ENCODE measurements at places on chromosomes 16 and 17.

DNA sequence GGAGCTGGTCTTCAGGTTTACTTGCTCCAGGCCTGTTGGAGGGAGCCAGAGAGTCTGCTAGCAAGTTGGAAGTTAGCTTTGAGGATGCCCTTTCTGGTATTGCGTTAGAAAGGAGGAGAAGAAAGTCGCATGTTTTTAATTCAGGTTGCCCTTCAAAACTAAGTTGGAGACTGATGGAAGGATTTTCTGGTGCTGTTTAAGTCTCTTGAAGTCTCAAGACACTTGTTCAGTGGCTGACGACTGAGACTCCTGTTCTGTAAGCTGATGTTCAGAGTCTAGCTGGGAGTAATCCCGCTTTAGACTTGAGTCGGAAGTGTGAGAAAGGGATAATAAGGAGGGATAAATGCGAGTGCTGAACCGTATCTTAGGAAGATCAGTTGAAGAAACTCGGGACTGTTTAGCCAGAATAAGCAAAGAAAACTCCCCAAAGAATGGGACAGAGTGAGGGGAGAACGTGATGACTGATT is 740 bp downstream of the AATF start:
- DNase-seq = no peak

DNA sequence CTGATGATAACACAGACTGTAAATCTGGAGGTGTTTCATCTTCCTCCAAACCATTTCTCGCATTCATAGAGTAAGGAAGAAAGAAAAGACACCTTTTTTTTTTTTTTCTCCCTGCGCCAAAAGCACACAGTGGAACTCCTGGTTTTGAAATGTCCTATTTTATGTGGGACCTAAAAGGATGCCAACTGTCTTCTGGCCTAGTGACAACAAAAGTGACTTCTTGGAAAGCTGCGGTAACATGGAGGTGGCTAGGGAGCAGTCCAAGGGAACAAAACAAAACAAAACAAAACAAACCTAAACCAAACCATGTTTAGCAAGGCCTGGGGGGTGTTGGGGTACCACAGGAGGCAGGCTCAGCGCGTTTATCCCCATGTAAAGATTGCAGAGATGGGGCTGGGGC is 174.8 kb downstream of the XYLT1 start:
- DNase-seq = no peak

- DNase-seq = no peak
Measured at GRCh38 chr16:4097826-4098240, 18.4 kb downstream of the ADCY9 start.

GRCh38 chr17:41140360-41141131 is at the start of gene KRTAP4-6:
Gene KRTAP4-6, minus strand, starts transcription at chr17:41140544. Its CDS starts 57 bp downstream, at chr17:41140487.
- no peak for DNase-seq

- no peak for DNase-seq
Measured at GRCh38 chr16:82650804-82651203, 24.0 kb downstream of the CDH13 start.

DNA sequence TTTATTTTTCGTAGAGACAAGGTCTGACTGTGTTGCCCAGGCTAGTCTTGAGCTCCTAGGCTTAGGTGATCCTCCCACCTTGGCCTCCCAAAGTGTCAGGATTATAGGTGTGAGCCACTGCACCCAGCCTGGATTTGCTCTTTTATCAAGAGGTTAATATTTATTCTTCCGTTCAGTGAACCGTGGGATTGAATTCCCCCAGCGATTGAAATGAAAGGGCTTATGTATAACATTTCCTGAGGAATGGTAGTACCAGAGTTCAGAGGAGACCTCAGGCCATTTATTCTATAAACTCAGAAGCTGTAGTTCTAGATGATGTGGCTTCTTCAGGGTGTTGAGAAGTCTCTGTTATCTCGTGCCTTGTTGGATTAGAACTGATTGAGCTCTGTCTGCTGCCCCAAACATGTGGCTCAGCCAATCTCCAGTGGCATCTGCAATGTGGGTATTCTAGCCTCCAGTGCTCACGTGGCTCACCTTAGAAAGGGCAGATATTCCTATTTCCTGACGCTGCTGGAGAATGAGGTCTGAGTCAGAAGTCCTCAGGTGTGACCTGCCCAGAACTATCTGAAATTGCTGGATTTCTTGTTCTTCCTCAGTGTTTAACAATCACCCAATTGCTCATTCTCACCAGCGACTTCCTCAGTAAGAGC is 22.5 kb downstream of the HMOX2 start:
- DNase-seq = no peak

DNA sequence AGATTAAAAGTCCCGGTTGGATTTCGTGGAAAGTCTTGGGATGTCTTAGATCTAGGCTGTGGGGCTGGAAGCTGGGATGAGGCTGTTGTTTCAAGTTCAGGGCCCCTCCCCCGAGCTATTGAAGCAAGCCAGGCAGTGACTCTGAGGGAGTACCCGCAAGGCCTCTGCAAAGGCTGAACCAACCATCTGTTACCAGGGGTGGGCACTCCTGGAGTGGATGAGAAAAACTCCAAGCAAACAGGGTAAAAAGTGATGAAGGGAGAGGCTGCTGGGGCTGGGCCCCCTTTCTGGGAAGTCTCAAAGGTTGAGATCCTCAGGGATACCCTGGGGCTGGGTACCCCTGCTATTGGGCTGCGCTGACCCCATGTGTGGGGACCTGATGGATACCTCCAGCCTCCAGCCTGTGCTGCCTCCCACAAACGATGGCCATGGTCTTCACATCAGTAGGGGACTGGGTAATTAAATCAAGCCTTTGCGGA is 82.4 kb upstream of the KIFC3 start:
- no peak for DNase-seq

DNA sequence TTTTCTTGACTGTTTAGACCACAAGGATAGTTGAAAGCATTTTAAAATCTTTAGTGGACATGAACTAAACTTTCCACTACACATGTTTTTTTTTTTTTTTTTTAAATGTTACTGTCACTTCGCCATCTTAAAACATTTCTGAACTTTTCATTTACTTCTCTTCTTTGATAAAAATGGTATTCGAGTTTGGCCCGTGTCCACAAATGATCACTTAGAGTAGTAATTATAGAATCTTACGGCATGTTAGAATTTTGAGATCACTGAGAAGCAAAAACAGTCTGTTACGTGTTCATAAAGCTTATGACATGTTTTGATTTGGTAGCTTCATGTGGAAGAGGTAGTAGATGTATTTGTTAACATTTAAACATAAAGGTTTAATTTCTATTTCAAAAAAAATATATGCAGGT is 1.1 kb downstream of the NSRP1 start:
- no peak for DNase-seq

- no peak for DNase-seq
Measured at GRCh38 chr17:10613775-10614513, 43.2 kb downstream of the MYH3 start.

DNA sequence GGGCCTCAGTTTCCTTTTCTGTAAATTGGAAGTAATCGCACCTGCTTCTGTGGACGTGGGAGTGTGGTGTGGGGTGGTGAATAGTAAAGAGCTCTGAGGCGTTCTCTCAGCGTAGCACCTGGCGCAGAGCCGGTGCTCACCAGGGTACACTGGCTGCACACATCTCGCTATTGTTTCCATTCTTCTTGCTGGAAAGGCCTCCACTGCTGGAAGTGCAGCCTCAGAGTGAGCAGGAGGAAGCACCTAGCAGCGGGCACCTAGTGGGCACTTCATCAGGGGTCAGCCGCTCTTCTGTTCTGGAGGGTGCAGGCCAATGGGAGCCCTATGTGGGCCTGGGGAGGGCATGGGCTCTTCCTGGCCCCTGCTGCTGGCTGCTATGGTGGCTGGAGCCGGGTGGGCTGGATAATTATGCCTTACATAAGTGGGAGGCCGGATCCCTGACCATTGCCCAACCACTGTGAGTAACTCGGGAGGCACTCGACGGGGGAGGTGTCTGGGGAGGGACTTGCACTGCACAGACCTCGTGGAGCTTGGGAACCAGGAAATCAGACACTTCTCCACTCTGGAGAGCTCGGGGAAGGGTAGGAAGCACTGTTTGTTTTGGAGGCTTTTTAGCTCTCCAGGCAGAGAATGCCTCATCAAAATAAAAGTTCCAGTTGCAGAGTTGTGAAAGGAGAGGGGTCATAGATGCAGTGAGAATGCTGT is 1.7 kb downstream of the MAP2K3 start:
- DNase-seq = no peak

GRCh38 chr16:10635365-10636021 is 55.1 kb upstream of the EMP2 start:
- no peak for DNase-seq

DNA sequence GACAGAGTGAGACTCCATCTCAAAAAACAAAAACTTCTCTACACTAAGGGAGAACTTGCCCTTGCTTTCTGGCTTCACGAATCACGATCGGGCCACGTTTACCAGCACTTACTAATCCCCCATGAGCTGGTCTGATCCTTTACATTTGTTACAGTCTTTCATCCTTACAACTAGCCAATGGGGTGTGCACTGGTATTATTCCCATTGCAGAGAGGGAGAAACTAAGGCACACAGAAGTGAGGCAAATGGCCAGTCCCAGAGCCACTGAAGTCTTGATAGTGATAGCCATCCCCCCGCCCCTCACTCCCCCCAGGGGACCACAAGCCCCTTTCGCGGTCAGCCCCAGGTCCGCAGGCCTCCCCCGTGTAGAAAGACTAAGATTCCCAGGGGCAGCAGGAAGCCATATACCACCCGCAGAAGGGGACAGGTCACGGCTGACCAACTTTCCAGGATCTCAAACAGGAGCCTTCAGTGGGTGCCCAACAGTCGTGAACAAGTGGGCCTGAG is 868 bp downstream of the NATD1 start:
- no peak for DNase-seq

DNA sequence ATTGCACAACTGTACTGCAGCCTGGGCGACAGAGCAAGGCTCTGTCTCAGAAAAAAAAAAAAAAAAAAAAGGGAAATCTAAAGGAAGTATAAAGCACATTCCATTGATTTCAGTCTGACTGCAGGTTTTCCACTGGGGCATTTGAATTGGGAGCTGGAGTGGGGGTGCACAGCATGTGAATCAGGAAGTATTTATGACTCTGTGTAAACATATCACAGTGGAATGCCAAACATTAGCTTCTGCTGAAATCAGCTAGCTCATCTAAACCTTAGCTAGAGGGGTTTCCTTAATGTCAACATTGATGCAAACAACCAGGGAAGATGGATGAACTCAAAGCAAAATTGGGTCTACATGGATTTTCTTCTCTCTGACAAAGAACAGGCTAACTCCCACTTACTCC is 641.0 kb upstream of the EEF2KMT start:
- DNase-seq = no peak

DNA sequence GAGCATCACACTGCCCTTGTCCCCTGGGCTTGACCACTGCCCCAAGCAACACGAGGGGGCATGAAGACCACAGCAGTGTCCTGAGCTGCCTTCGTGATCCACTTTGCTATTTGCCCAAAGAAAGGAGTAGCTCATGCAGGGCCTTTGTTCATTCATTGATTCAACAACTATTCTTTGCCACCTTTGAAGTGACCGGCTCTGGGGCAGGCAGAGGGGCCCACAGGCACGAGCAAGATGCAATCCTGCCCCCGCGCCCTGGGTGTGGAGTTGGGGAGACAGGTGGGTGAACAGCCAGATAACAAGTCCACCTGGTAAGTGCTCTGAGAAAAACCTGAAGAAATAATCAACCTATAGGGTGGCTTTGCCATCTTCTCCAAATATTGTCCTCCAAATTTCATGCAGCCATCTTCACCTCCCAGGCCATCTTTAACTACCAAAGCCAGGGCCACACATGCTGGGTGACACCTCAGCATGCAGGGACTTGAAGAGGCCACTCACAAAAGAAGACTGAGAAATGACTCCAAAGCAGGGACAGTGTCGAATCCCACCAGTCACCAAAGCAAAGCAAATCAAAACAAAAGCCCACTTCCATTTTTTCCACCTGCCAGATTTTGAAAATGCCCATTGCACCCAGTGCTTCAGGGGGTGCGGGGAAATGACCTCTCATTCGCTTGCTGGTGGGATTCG is 18.2 kb upstream of the RBFOX3 start:
- DNase-seq = no peak

DNA sequence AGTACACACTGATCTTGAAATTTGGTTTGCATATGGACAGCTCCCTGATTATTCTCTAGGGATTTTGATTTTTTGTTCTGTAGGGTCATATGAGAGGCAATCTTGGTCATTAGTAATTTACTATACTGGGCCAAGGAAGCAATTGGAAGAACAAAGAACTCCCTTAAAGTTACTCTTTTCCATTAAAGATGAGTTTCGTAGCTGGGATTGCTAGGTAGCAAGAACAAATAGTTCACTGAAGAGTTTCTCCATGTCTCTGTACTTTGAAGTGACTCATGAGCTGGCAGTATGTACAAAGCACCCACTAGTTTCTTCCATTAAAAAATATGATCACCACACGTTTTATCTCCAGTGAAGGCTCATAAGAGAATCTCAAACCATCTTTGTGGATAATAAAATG is 6.2 kb upstream of the BCAS3 start:
- no peak for DNase-seq

DNA sequence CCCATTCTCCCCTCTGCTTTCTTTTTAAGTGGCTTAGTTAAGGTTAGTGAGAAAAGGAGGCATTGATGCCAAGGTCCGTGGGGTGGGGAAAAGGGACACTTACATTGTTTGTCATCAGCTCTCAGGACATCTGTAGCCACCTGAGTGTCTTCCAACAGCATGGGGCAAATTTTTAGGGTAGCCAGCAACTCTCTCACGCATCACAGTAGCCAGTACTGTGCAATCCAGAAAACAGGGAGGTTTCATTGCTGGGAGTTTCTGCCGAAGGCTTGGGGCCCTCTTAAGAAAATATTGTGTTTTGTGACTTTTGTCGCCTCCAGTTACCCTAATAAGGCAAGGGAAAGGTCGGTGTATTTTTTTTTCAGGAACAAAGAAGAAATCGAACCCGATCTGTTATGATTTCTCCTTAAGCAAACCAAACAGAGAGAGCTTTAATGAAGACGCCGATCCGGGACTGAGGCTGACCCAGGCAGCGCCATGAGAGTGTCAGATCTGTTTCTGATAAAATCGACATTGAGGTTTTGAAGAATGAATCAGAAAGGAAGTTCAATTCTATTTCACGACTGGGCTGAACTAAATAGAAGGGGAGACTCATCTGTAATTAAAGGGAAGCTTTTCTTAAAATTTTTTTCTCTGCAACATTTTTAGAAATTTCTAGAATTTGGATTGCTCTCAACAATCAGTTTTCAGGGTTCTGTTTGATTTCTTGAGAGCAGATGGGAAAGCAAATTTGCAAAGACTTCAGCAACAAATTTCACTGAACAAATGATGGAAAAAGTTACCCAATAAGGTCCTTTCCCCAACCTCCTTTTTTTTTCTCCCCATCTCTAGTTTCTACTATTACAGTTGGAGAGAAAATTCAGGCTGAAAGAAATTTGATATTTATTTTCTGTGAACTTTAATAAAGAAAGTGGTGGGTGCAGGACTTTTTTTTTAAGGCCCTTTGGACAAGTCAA is 144.7 kb upstream of the IRX3 start:
- DNase-seq = no peak

GRCh38 chr17:78840530-78840779 is 159 bp downstream of the USP36 start:
- DNase-seq = no peak

DNA sequence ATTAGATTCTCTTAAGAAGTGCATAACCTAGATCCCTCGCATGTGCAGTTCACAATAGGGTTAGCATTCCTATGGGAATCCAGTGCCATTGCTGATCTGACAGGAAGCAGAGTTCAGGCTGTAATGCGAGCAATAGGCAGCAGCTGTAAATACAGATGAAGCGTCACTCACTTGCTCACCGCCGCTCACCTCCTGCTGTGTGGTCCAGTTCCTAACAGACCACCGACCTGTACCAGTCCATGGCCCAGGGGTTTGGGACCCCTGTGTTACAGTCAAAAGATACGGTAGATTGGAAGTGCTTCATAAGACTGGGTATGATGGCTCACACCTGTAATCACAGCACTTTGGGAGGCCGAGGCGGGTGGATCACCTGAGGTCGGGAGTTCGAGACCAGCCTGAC is 2.8 kb downstream of the STAT5A start:
- DNase-seq = no peak

GRCh38 chr17:44924107-44924544 is 8.8 kb upstream of the GFAP start:
- DNase-seq = no peak

Measured in caudate nucleus (tissue), 63 donors.